ENCODE measurements at places on chromosomes 12 and 14.

GRCh38 chr14:32608857-32609256 lies 279.8 kb downstream of the AKAP6 start:
- DNase-seq = no peak

DNA sequence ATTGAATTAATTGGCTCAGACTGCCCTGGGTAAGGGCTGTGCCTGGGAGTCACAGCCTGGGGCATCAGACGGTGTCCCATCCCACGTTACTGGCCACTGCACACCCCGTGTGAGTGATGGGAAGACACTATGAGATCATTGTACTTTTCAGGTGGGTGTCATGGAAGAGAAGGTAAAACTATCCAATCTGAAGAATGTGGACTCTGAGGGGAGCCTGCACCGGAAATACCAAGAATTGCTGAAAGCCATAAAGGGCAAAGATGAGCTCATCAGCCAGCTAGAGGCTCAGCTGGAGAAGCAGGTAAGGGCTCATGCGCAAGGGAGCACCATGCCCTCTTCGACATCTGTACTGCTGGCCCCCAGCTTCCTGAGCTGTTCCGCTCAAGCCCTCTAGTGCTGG lies 24.0 kb downstream of the PLEKHH1 start:
- no peak for DNase-seq

DNA sequence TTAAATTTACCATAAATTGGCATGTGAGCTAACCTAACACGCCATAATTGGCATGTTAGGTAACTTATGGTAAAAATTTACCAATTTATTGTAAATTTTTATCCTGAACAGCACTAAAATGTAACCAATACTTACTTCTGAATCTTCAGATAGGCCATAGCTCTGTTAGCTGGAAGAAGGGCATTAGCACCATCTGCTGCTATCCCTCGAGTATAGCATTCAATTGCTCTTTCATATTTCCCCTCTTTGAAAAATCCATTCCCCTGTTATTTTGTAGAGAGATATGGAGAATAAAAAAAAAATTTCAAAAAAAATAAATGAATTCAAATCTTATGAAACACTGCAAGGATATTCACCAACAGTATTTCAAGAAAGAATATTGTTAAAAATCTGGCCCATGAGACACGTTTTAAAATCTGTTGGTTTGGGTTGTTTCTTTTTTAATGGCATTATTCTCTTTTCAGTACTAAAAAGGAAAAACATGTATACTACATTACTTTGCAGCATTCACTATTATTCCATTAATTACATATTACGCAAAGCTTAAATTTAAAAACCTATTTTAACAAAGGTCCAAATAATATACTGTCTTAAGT lies 19.1 kb downstream of the RPAP3 start:
- DNase-seq = no peak

DNA sequence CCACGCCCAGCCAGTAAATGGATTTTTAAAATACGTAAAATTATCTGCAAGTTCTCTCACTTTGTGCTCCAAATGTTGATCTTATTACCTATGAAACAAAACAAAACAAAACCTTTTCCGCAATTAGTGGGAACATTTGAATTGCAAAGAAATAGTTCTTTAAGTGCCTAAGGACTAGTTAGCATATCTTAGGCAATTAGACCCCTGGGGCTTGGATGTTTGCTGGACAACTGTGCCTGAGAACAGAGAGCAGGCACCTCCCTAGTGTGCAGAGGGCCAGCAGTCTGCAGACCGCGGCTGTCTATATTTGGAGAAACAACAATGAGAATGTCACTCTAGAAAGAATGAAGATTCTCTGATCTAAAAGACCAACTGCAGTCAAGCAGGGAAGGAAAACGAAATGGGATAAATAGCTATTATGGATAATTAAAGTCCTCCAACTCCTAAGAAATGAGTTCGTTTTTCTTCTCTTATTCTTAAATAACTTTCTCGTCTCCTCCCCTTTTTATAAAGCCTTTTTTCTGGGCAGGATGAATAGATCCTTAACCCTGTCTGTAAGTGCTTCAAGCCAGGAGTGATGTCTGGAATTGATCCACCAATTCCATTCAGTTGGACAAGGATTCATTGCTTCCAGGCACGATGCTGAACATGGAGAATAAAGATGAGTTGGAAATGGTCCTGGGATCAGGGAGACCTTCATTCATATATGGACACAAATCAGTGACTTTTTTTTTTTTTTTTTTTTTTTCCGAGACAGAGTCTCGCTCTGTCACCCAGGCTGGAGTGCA lies 16.2 kb downstream of the SLC17A8 start:
- no peak for DNase-seq

GRCh38 chr12:15824516-15824915 lies 35.3 kb upstream of the EPS8 start:
- no peak for DNase-seq

DNA sequence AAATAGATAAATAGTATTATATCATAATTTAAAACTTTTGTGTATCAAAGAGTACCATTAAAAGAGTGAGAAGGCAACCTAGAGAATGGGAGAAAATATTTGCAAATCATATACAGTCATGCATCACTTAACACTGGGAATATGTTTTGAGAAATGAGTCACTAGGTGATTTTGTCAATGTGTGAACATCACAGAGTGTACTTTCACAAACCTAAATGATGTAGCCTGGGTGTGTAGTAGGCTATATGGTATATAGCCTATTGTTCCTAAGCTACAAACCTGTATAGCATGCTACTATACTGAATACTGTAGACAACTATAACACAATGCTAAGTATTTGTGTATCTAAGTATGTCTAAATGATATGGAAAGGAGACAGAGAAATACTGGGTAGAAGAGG lies 48.0 kb upstream of the ARID2 start:
- DNase-seq = no peak

DNA sequence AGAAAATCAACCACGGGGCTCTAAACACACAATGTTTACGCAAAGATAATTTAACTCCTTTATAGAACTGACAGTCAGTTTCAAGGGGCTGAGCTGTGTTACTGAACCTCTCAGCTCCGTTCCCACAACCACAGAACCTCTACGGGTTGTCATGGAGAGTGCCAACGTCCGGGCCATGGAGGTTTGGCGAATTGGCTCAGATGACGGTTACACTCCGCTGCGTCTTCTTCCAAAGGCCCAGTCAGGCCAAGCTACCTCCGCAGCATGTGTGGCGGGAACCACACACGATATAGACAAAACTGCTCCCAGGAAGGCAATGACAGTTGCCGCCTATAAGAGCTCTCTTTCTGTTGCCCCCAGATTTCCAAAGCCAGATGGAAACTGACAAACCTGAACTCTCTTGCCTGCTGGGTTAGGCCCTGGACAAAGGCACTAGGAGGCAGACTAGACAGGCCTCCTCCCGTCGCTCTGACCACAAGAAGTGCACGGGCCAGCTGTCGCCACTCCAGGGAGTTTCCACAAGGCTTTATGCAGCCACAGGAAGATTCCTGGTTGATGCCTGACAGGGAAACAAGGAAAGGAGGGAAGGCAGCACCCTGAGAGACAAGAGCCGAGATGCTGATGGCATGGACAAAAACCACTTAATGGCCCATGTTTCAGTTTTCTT lies 30.3 kb downstream of the CCDC88C start:
- DNase-seq = no peak

- DNase-seq = no peak
These were observed 1480.2 kb downstream of the AACS start for GRCh38 chr12:126545411-126545810.

DNA sequence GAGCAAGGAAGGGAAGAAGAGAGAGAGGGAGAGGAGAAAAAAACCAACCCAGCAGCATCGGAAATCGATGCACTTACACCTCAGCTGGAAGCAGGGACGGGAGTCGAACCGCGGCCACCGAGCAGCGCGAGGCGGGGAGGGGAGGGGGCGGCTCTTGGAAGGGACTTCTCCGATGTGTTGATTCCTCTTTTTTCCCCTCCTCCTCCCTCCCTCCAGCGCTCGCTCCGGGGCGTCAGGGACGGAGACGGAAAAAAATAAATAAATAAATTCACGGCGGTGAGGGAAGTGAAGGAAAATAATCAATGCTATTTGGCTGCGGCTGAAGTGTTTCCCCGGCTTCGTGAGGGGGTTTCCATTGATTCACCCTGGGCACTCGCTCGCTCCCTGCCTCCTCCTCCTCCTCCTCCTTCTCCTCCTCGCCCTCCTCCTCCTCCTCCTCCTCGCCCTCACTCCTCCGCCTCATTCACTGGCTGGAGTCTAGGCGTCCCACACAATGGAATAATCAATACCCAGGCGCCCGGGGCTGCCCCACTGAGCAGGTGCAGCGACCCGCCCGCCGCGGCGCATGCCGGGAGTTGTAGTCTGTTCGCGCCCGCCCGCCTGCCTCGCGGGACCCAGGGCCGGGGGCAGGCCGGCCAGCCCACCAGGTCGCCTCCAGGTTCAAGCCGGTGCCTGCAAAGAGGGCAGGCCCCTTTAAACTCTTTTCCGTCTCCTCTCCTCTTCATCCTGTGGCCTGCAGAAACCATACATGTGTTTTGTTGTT lies at the start of gene ZFHX2:
ZFHX2 (minus strand) TSS at position 500 of the 763 bp plus-strand sequence. CDS start 16,440 bp downstream, outside the sequence.
- peak; percentile 90 for DNase-seq

DNA sequence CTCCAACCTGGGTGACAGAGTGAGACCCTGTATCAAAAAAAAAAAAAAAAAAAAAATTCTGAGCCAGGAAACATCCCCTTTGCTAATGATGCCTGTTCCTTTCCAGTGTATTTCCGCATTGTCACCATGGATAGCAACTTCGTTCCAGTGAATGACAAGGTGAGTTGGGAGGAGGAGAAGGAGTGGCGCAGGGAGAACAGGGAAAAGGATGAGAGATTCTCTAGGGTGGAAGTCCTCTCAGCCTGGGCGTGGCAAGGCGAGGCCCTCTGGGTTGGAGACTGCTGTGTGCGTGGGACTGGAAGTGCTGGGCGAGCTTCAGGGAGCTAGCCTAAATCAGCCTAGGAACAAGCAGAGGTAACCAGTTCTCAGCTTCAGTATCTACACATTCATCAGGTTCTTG lies 7.2 kb downstream of the A2ML1 start:
- DNase-seq = no peak

DNA sequence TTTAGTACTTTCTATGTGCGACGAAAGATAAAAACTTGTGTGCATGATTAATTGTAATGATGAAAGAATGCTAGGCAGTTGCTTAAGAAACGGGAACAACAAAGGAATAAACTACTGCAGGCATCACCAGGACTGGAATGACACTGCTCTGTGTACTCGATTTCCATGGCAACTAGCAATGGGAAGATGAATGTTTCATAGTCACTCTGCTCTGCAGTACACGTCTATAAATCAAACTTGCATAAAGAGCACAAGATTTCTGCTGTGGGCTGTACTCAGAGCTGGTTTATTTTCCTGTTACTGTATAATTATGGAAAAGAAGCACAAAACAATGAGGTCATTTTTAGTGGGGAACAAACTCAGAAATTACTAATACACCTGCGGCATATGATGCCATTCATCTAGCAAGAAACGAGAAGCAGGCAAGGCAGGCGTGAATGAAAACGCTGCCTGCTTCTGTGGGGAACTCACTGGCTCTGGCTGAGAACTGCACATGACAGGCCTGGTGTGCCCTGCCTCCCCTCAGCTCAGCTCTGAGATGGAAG lies 41.8 kb downstream of the EFCAB11 start:
- no peak for DNase-seq

GRCh38 chr14:35020713-35021112 lies 25.4 kb upstream of the FAM177A1 start:
- no peak for DNase-seq

DNA sequence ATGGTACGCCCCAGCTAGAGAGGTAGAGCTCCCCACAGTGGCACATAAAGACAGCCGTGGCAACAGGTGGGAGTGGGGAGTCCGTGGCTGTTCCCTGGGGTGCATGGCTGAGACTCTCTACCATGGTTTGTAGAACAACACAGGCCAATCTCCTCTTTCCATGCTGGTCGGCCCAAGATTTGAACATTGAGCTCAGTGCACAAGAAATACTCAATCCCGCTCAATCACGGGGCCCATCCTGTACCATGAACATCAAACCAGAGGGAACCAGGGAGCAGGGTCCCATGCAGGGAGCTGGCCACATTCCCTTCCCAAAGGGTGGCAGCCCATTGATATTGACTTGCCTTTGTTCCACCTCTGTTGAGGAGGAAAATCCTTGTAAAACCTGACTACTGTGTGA lies 353.1 kb downstream of the DPF3 start:
- DNase-seq = no peak

- no peak for DNase-seq
These were observed 13.8 kb downstream of the GPR132 start for GRCh38 chr14:105051182-105052109.

- no peak for DNase-seq
These were observed 22.6 kb downstream of the DIP2B start for GRCh38 chr12:50527359-50527726.

GRCh38 chr12:47903151-47903611 lies 1.6 kb downstream of the VDR start:
- no peak for DNase-seq

- DNase-seq = peak; percentile 90
These were observed 1.3 kb downstream of the GPR137C start for GRCh38 chr14:52553671-52554575.

DNA sequence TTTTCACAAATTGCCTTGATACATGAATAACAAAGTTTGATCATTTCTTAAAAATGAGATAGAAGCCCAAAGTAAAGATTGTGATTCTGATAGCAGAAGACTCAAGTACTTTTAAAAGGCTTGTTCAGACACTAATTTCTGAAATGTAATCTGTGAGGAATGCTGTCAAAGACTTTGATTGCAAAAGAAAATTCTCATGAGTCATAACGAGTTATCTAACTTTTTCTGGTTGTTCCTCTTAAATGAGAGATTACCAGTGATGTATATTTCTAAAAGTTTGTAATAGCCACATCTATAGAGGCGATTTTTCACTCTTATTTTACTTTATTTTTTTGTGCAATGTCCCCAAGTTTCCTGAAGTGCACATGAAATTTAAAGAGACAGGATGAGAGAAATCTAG lies 7.0 kb downstream of the PYGL start:
- DNase-seq = no peak

DNA sequence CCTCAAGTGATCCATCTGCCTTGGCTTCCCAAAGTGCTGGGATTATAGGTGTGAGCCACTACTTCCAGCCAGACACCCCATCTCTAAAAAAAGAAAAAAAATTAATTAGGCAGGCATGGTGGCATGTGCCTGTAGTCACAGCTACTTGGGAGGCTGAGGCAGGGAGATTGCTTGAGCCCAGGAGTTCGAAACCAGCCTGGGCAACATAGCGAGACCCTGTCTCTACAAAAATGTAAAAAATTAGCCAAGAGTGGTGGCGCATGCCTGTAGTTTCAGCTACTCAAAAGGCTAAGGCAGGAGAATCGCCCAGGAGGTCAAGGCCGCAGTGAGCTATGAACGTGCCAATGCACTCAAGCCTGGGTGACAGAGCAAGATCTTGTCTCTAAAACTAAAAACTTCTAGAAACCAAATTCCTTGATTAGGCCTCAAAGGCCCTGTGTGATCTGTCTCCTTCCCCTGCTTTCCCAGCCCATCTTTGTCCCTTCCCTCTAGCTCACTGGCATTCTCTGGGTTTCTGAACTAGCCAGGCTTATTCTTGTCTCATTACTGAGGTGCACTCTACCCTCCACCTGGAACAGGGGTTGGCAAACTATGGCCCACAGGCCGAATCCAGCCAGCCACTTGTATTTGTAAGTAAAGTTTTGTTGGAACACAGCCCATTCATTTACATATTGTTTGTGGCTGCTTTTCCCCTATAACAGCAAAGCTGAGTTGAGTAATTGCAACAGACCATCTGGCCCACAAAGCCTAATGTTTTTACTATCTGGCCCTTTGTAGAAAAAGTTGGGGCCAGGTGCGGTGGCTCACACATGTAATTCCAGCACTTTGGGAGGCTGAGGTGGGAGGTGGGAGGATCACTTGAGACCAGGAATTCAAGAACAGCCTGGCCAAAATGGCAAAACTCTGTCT lies 17.2 kb upstream of the TPCN1 start:
- DNase-seq = no peak
